GM23248 (cell line): ENCODE measurements at places on chromosomes 2 and 18. TPM values are rescaled to one million over a fixed set of nuclear protein-coding genes. Genes with fewer than 3 reads are reported as not detected.
A peak's percentile ranks its signal among the peaks of the same experiment; 100 is the strongest.

- no peaks in the 10 kb centered on the region for H3K27me3 ChIP-seq
- peak; percentile 87 for DNase-seq
- H3K4me3 ChIP-seq: peak overlapping the region; percentile 45
- peaks cover 29% of the 10 kb centered on the region for H3K4me1 ChIP-seq
These were observed 124.7 kb downstream of the CABLES1 start for GRCh38 chr18:23259701-23260681.

MGAT5 gene
- total RNA-seq: 15.9 and 23.1 TPM in 2 replicates

PLEKHA3 gene
- 5.6 and 9.4 TPM in 2 replicates for total RNA-seq

DNA sequence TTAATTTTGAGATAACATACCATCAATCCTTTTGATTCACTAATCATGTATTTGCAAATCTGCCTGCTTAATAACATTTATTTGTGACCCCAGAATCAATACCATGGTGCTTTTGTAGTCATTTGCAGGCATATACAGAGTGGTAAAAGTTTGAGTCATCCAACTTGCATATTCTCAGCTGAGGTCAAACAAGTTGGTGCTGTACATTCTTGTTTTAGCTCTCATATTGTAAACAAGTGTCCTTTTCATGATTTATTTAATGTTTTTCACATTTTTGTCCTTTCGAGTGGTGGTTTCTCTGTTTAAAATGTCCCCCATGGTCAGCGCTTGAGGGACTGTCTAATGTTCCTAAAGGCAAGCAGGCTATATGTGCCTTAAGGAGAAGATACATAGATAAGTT lies 17.5 kb downstream of the RAB27B start:
- peak; percentile 39 for DNase-seq
- no peaks in the 10 kb centered on the region for H3K36me3 ChIP-seq
- peaks cover 10% of the 10 kb centered on the region for H3K4me1 ChIP-seq
- H3K27ac ChIP-seq: no peak overlapping the region

ST3GAL5 gene
- 21.0 and 27.2 TPM in 2 replicates for total RNA-seq

SCN7A gene
- total RNA-seq: not detected in 2 replicates
